ENCODE measurements at places on chromosomes 1 and 21.

DNA sequence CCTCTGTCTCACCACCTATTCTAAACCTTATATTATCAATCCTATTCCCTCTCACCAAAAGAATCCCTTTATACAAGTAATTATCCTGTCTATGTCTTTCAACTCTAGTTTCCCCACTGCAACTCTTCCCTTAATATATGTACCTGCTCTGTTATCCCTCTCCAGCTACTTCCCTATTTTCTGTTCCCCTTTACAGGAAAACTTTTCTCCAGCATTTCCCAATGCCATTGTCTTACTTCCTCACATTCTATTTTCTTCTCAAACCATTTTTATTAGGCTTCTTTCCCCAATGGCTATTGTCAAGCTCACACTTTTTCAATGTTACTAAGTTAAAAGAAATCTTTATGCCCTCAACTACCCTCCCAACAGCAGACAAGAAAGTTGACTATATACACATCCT is 11.6 kb downstream of the DPYD start:
- DNase-seq: no peak

- DNase-seq: no peak
Observed at GRCh38 chr1:155540000-155540874, 22.4 kb downstream of the ASH1L start.

DNA sequence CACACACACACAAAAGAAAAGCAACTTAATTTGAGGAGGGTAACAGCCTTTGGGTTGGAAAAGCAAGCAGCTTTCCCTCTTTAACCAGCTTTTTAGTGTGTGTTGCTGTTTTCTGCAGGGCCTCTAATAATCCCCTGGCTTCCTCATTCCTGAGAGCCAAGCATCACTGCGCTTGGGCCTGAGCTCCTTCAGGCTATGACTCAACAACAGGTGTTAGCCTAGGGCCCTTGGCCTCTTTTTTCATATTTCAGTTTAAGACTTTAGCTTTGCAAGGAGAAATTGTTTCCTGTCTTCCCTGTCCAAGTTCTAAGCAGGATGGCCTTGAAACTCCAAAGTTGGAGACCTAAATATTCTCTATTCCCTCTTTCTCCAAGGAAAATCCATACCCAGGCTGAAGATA is 26.2 kb upstream of the SNX27 start:
- DNase-seq: no peak

- DNase-seq: peak; percentile 95
Observed at GRCh38 chr1:20717452-20718342, at the start of gene KIF17. KIF17 (minus strand) TSS chr1:20718007; CDS start chr1:20717706, 301 bp downstream.

DNA sequence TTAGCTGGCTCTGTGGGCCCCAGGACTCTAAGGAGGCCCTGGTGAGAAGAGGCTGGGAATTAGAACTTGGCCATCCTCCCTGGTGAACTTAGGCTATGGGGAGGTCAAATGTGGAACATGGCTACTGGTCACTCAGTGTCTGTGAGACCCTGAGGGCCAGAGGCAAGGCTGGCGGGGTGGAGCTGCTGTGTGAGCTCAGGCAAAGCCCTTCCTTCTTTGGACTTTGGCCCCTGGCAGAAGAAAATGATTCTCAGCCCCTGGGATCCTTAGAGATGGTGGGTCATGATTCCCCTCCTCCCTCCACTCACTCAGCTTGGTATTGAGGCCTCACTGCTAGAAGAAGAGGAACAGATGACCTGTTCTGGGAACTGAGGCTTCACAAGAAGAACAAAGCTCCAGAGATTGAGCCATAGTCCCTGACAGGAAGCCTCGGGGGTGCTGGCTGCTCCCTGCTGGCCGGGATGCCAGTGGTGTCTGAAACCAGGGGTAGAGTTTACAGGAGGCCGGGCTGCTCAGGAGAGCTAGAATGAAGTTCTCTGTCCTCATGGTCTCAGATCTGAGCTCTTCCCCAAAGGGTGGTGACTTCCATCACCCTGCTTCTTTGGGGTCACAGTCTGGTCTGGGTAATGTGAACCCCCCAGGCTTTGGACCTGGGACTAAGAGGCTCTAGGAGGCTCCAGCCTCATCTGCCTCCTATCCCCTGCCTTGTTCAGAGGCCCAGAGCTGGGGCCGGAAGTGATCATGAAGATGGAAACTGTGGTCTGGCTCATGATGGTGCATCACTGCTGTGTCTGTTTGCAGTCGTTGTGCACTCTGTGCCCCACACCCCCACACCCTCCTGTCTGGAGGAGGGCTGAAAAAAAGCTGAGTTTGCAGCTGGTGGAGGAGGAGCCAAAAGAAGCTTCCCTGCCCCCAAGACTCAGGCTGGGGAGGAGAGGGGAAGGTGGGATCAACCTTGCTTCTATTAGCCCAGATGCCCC is 905 bp downstream of the BTBD19 start:
- DNase-seq: no peak

DNA sequence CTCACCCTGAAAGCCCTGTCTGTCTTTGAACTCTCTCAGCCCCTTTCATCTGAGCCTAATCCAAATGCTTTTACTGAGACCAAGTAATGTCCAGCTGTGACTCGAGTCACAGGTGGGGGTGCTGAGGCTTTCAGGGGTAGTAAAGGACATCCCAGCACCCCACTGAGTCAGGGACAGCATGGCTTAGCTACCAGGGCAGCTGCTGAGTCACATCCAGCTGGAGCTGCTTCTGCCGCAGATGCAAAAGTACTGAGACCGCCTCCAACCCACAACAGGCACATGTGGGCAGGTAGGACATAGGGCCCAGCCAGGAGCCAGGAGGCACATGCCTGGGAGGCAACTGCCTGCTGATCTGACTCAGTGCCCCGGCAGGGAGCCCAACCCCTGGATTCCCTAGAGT is 6.7 kb upstream of the VSIG8 start:
- DNase-seq: no peak

DNA sequence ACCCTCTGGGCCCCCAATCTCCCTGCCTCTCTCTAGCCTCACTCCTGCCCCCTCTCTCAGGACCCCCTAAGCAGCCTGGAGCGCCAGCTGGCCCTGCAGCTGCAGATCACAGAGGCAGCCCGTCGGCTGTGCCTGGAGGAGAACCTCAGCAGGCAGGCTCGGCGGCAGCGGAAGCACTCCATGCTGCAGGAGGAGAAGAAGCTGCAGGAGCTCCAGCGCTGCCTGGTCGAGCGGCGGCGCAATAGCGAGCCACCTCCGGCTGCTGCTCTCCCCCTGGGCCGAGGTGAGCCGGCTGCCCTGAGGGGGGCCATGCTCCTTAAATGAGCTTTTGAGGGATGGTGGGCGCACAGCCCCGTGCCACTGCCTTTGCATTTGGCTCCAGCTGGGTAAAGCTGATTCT is 6.2 kb downstream of the INAVA start:
- DNase-seq: no peak
